ENCODE measurements at places on chromosomes 3 and 15.

DNA sequence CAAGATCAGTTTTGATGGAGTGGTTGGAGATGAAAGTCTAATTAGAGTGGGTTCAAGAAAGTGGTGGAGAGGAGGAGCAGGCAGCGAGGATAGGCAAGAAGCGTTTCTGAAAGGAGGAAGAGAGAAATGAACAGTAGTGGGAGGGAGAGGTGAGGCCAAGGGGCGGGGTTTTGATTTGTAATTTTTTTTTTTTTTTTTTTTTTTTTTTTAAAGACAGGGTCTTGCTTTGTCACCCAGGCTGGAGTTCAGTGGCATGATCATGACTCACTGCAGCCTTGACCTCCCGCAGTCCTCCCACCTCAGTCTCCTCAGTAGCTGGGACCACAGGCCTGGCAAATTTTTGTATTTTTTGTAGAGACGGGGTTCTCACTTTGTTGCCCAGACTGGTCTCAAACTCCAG is 36.6 kb downstream of the MRAS start:
- DNase-seq = no peak

DNA sequence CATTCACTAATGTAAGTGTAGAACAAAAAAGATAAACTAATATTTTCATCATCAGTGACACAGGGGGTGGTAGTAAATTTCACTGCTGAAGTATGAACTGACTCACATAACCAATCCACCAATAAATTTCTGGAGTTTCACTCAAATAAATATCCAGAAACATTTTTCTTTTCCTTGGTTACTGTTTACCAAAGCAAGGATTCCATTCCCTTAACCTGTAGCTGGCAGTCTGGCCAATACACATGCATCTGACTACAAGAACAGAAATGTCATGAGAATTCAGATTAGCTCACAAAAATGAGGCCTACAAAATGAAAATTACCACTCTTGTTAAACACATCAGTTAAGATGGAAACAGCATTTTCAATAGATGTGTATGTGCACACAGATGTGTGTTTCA is 80.3 kb downstream of the STAG1 start:
- DNase-seq = no peak

- peak; percentile 100 for DNase-seq
Observed at GRCh38 chr3:44439499-44440295, 37.8 kb downstream of the ZNF445 start.

DNA sequence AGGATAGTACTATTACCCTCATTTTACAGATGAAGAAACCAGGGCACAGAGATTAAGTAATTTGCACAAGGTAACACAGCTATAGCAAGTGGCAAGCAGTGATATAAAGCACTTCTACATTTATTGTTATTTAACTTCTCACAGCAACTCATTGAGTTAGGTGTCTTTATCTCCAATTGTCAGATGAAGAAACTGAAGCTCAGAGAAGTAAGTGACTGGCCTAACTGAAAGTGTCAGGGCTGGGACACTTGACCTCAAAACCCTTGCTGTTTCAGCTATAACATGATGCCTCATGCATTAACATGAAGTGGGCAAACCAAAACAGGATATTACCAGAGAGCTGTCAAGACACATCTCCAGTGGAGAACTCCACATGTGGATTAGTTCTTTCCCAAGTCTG is 65.8 kb upstream of the LEKR1 start:
- DNase-seq = no peak

DNA sequence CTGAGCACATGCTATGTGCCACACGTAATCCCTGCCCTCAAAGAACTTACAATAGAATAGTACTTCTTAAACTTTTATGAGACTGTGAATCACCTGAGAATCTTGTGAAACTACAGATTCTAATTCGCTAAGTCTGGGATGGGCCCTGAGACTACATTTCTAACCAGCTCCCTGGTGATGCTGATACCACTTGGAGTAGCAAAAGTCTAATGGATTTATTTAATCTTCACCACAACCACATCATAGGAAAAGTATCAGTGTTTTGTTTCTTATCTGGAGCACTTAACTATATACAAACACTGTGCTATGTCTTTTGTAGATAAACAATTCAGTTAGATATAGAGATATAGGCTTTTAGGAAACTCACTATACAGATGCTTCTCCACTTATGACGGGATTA is 23.8 kb upstream of the TCF12 start:
- peak; percentile 89 for DNase-seq

GRCh38 chr15:53833134-53833624 is 73.7 kb upstream of the WDR72 start:
- no peak for DNase-seq

GRCh38 chr3:13012221-13012691 is 61.0 kb downstream of the IQSEC1 start:
- DNase-seq = no peak

GRCh38 chr3:156919818-156920217 is 93.7 kb downstream of the LEKR1 start:
- no peak for DNase-seq

DNA sequence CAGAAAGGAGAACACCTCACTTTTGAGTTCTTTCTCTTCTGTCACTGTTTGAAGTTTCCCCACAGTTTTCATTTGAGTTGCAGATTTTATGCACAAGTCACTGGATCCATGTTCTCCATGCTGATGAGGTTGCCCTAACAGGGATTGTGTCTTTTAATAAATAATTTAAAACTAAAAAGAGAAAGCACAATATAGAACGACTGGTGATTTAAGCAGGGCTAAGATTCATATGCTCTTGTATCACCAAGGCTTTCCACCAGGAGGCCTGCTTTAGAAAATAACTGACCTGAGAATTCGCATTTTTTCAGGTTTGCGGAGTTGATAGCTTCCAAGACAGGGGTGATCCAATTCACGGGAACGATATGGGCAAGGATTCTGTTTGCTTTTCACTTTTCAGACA is 252.0 kb upstream of the VEPH1 start:
- DNase-seq = no peak

- no peak for DNase-seq
Observed at GRCh38 chr3:9188583-9188982, 60.9 kb downstream of the SRGAP3 start.

DNA sequence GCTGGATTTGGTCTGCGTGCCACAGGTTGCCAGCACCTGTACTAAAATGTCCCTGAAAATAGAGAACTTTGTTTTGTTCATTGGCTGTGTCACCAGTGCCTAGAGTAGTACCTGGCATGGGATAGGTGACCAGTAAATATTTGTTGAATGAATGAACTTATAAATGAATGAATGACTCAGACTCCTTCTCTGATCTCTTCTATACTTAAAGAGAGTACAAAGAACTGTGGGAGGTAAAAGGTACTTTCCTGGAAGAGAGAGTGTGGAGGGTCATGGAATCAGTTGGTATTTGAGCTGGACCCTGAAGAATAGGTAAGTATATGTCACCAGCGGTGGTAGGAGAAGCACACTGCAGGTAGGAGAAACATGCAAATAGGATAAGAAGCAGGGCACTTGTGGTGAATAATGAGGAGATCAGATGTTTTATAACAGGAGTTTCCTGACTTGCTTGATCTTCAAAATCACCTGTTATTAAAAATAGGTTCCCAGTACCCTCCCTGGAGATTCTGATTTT is 149.4 kb downstream of the LPP start:
- DNase-seq = no peak

- DNase-seq = no peak
Observed at GRCh38 chr15:67018026-67018425, 47.4 kb upstream of the SMAD3 start.

DNA sequence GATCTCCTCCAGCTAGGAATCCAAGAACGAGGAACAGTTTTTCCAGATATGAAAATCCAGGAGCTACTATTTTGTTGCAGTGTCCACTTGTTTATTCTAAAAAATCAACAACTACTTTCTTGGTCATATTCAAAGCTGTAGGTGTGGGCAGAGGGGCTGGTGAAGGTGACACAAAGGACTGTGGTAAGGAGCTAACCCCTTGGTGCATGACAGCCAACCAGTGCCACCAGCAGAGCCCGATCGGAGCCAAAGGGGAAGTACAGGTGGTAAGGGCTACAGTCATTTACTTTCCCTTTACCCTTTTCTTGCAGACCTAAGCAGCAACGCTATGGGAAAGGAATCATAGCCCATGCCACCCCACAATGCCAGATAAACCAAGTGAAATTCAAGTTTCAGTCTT is 30.7 kb downstream of the PLA1A start:
- no peak for DNase-seq

GRCh38 chr3:153967260-153967659 is 153.9 kb upstream of the ARHGEF26 start:
- DNase-seq = no peak

GRCh38 chr3:10085738-10086137 is 22.3 kb downstream of the FANCD2OS start:
- DNase-seq = no peak

DNA sequence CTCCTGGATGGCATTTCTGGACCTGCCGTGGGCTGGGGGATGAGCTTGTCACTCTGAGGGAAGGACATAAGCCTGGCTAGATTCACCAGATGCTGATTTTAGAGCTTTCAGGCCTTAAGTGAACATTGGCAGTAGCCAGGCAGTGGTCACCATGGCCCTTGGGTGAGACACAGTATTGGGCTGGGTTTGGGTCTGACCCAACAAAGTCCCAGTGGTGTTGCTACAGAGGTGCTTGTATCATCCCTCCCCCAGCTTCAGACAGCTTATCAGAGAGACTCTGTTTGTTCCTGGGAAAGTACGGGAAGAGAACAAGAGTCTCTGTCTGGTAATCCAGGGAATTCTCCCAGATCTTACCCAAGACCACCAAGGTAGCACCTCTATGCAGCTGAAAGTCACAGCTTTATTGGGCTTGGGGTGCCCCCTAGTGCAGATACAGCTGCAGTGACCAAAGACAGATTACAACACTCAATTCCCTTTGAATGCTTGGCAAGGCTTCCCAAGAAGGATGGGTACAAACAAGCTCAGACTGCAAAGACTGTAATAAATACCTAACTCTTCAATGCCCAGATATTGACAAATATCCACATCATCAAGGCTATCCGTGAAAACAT is 9.8 kb upstream of the RUVBL1 start:
- peak; percentile 44 for DNase-seq

GRCh38 chr3:15685927-15686326 is 84.4 kb downstream of the BTD start:
- DNase-seq = no peak

- DNase-seq = no peak
Observed at GRCh38 chr3:127234778-127235177, 41.8 kb downstream of the PRR23E start.

DNA sequence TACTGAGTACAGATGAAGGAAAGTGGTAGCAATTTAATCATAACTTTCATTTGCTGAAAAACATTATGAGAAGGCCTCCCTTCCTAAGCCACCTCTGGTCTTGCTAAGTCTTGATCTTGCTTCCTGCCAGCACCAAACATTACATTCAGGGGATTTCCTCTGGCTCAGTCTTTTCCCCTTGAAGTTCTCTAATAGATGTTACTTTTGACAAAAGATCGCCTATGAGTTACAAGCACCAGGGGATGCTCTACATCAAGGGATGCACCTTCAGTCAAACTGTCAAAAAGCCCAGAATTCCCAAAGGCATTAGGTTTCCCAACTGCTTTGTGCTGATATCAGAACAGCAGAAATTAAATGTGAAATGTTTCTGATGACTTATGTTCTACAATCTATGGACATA is 47.3 kb downstream of the AQP9 start:
- peak; percentile 4 for DNase-seq

DNA sequence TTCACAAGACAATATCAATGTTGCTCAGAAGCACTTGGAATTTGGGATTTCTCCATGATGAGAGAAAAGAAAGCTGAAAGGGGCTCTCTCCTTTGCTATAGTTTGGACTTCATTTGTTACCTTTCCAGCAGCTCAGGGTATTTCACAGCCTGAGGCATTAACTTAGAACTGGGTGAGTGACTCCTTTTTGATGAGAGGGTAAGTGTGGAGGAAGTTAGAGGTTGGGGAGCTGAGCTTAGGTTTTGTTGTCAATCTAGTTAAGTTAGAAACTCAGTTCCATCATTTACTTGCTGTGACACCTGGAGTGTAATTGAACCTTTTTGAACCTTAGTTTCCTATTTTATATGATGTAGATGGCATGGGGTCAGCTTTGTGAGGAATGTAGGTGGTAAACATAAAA is 359.1 kb downstream of the PDCD6IP start:
- DNase-seq = peak; percentile 70

GRCh38 chr3:54781728-54782127 is 146.1 kb downstream of the LRTM1 start:
- no peak for DNase-seq

GRCh38 chr3:181497358-181497757 is 214.4 kb upstream of the SOX2 start:
- DNase-seq = no peak

DNA sequence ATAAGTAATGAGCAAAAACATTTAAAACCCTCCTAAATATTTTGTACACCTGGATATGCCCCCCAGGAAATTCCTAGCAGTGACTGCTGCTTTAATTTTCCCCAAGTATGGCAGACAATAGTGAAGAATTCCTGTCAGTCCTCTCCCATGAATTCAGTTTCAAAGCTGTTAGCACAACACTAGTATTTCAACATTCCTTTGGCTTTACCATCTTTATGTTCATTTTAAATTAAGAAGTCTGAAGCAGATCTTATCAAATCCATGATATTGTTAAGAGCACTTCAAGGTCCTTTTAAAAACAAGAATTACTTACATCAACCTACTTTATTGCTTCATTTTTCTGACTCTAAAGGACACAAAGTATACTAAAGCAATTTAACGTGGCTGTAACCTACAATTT is 28.8 kb upstream of the CDIN1 start:
- no peak for DNase-seq

DNA sequence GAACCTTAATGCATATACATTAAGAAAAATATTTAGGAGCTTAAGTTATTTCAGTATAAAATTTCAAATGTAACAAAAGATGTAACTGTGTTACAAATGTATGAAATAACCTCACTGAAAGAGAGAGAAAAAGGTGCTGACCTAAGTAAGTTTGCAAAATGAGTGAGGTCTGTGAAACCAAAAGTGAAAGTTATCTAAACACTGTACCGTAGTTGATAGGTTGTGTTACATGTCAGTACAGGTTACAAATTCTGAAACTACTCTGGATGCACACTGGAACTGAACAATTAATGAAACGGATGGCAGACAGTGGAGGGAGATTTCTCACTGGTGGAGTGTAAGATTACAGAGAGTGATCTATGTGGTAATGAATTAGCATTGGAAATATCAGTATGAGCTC is 420.7 kb downstream of the ZNF385D start:
- DNase-seq = no peak

- no peak for DNase-seq
Observed at GRCh38 chr3:195877136-195877715, 31.1 kb downstream of the TNK2 start.

GRCh38 chr3:159486580-159486979 is 502.1 kb upstream of the IL12A start:
- DNase-seq = no peak

GRCh38 chr15:58182460-58183163 is 44.4 kb downstream of the AQP9 start:
- DNase-seq = peak; percentile 25

DNA sequence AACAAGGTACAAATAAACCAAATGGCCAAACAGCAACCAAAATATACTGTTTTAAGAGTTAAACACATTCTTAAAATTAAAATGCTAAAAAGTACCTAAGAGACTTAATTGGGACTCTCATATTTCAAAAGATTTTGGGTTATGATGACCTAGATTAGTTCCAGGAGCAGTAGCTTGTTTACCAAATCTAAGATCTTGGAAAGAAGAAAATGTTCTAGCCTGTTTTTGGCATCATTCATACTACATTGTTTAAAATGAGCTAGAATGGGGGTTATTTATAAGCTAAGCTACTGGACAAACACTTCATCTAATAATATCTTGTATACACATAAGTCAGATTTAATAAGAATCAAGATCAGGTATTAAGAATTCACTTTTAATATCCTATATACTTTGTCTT is 22.8 kb downstream of the ATOSA start:
- no peak for DNase-seq

Measured in Jurkat, Clone E6-1 (cell line).